ENCODE measurements at places on chromosomes 1 and 21.

DNA sequence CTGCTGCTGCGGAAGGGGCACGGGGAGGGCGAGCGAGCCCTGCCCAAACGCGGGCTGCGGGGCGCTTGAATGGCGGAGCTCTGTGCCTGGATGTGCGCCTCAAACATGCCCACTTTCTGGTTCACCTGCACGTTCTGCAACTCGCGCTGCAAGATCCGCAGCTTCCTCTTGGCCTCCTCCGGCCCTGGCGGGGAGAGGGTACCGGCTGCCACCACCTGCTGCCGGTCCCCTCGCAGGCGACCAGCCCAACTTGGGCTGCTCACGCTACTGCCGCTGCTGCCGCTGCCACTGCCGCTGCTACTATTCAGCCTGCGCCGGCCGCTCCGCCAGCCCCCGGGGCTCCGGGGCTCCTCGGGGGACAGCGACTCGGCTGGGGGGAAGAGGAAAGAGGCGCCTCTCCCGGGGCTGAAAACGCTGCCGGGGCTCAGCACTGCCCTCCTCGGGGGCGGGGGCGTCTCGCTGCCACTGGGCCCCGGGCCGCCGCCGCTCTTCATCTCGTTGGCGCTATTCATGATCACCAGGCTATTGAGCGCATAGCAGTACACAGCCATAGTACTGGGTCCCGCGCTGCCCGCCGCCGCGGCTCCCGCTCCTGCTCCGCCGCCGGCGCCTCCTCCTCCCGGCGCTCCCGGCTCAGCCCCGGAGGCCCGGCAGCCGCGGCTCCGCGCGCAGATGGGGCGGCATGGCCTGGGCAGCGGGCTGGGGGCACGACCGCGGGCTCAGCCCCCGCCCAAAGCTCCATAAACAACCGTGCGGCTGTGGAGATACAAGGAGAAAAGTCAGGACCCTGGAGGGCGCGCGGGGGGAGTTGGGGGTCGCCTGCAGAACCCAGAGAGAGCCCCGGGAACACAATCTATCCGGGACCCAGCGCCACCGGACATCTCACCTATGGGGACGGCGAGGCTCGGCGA, 1.9 kb downstream of the ITPKB start:
- peak; percentile 39 for DNase-seq

- DNase-seq: no peak
Observed at GRCh38 chr1:15515022-15515663, 8.9 kb downstream of the CASP9 start.

DNA sequence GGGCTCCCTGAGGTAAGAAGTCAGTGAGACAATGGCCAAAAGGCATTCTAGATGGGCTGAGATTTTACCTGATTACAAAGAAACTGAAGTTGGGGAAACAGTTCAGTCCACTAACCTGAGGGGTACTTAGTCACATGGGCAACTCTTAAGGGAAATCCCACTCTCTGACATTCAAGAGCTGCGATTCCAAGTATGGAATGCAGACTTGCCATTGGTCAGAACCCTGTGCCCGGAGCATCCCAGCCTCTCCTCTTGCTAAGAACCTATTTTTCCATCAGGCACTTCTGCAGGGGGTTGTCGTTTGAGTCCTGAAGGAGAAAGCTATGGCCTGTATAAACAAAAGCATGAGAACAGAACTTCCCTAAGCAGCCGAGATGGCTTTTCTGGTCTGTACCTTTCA, 434.9 kb upstream of the DAB1 start:
- no peak for DNase-seq

- DNase-seq: no peak
Observed at GRCh38 chr1:12555411-12556367, 62.3 kb downstream of the DHRS3 start.

DNA sequence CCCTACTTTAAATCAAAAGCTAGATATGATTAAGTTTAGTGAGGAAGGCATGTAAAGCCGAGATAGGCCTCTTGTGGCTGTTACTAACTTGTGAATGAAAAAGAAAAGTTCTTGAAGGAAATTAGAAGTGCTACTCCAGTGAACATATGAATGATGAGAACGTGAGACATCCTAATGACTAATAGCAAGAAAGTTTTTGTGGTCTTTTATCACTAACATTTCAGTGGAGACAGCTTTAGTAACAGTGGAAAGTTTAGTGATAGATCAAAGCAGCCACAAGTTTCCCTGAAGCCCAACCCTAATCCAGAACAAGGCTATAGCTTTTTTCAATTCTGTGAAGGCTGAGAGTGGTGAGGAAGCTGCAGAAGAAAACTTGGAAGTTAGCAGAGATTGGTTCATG, 73.6 kb upstream of the LRRC8B start:
- DNase-seq: peak; percentile 83

- no peak for DNase-seq
Observed at GRCh38 chr1:74571493-74571800, 59.0 kb upstream of the LRRC53 start.

- DNase-seq: no peak
Observed at GRCh38 chr21:37153196-37153934, 80.3 kb downstream of the TTC3 start.

- DNase-seq: no peak
Observed at GRCh38 chr1:175918364-175918801, 175.0 kb upstream of the TNR start.

DNA sequence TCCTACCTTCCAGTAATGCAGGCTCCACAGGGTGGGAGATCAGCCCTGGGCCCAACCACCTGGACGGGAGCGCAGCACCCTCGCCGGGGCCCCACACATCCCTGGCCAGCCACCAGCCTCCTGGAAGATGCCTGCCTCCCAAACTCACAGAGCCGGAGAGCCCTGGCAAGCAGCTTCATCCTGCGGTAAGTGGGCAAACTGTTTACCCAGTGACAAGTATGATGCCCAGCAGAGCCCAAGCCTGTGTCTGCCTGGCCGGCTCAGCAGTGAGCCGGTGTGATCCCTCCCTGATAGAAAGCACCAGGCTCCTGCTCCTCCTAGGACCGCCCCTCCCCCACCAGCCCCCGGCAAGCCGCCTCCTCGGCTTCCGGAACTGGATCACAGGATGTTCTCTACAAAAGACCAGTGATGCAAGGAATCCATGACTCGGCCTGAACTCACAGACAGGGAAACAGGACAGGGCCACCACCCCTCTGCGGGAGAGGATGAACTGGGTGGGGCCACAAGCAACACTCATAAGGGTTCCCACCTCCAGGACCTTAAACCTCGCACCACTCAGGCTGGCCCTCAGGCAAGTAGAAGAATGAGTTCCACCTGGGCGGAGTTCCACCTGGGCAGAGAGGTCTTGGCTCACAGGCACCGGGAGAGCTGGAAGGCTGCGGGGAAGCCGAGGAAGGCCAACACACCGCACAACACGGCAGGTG, 7.9 kb downstream of the ACOT7 start:
- DNase-seq: peak; percentile 92

DNA sequence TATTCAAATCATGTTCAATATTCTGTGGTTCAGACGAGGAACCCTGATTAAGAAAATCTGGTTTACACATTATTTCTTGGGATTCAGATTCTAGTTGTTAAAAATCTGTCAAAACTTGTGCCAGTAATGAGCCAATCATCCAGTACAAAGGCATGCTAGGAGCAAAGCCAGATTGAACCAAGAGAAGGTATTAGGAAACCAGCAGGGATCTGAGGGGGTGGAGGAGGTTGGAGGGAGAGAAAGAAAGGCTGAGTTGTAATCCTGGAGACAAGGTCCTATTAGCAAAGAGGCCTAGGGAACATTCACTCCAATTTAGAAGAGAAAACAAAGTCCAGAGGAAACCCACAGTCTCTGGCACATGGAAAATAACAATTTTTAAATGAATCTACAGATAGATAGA, 352.9 kb downstream of the LTN1 start:
- no peak for DNase-seq

- DNase-seq: no peak
Observed at GRCh38 chr21:45721671-45722070, 78.1 kb downstream of the PCBP3 start.

DNA sequence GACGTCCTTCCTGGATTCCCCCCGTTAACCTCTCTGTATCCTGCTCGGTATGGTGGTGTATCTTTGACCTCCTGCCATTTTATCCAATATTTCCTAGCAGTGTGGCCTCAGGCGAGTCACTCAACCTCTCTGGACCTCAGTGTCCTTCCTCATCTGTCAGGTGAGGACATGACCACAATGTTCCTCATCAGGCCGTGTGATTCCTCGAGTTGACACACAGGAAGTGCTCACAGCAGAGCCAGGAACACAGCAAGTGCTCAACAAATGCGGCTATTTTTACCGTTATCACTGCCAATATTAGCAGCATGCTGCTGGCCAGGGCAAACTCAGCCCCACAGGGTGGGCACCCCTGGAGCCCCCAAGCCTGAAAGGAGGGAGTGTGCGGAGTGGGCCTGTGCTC, 450.2 kb downstream of the KIF26B start:
- peak; percentile 44 for DNase-seq

- no peak for DNase-seq
Observed at GRCh38 chr1:44110916-44111315, 7.7 kb upstream of the KLF17 start.

- peak; percentile 62 for DNase-seq
Observed at GRCh38 chr21:29825936-29826335, 113.9 kb downstream of the GRIK1 start.

DNA sequence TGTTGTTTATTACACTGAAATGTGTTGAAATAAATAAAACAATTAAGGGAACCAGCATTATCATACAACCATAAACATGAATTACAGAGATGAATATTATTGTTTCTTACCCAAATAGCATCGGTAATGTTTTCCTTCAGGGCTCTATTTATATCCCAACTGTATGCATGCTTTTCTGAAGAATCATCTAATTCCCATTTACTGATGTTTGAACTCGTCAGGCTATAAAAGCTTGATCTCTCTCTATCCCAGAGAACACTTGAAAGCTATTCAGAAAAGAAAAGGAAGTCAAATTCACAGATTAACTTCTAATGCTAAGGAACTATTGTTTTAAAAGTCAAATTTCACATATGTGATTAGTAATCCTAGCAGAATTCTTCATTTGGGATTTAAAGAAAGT, 12.4 kb downstream of the NUP133 start:
- DNase-seq: no peak

DNA sequence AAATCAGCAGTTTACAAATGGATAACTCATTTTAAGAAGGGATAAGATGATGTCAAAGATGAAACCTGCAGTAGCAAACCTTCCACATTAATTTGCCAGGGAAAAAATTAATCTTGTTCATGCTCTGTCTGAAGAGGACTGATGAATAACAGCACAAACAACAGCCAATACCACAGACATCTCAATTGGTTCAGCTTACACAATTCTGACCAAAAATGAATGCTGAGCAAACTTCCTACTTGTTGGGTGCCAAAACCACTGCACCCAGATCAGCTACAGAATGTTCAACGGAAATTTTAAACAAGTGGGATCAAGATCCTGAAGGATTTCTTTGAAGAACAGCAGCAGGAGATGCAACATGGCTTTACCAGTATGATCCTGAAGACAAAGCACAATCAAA, 98.3 kb downstream of the COQ8A start:
- DNase-seq: no peak

DNA sequence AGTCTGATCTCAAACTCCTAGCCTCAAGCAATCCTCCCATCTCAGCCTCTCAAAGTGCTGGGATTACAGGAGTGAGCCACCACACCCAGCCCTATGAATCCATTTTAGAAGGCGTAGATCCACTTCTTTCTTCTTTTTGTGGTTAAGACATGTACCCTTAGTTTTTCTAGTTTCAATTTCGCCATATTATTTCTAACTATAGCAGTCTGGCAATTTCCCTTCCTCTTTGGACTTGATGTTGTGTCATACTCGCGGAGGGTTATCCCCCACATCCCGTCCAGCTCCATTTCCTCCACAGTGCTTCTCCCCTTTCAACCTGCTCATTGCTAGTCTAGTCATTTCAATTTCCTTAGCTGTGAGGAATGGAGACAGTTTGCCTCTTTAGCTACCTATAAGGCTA, 5.2 kb upstream of the LRRC8D start:
- DNase-seq: no peak

GRCh38 chr1:51663105-51663504, 46.2 kb downstream of the OSBPL9 start:
- DNase-seq: no peak

- DNase-seq: peak; percentile 92
Observed at GRCh38 chr1:207240325-207241101, 81.0 kb upstream of the CD55 start.

All from kidney tubule cell (primary cell).